ENCODE measurements at places on chromosomes 3 and 15.

DNA sequence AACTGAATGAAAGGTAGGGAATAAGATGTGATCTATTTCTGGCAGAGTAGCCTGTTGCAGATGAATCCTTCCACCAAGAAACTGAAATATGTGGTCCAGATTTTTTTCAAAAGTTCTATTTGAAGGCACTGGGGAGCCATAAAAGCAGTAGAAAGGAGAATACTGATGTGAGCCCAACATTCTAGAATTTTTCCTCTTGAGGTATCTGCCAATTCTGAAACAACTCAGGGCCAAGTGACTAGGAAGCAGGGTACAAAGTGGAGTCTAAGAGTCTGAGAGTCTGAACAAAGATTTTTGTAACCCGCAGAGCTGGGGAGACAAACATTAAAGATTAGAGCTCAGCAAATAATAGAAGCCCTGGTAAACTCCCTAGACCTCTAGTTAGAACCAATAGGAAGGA lies 58.3 kb upstream of the SLCO3A1 start:
- no peak for DNase-seq

- no peak for DNase-seq
Measured at GRCh38 chr15:50190723-50191122, 8.7 kb downstream of the SLC27A2 start.

- DNase-seq, result no peak
Measured at GRCh38 chr3:147408188-147409100, 721 bp upstream of the ZIC1 start.

DNA sequence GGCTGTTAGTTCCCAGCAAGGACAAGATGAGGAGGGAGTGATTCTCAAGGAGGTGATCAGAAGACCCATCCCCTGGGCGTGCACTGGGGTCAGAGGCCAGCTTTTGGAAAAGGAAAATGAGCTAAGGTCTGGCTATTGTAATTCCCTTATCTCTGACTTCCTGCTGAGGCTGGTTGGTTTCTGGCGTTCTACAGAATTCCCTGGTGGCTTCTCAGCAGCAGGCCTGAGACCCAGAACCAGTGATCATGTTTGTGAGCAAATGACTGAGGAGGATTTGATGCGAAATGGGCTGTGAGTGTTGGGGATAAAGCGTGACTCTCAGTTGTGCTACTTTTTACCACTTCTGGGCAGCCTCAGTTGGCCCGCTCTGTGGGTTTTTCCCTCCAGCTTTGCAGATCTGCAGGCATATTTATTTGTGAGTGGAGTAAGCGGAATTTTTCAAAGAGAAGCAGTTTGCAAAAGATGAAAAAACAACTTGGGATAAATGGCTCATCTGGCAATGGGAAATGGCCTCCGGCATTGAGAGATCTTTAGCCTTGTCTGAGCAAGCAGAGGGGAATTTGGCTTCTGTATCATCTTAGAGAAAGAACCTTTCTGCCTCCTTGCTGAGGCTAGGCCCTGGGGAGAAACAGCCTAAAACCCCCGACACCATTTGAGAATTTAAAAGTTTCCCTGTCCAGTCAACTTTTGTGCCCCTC lies 102.7 kb downstream of the SLCO3A1 start:
- DNase-seq, result no peak

DNA sequence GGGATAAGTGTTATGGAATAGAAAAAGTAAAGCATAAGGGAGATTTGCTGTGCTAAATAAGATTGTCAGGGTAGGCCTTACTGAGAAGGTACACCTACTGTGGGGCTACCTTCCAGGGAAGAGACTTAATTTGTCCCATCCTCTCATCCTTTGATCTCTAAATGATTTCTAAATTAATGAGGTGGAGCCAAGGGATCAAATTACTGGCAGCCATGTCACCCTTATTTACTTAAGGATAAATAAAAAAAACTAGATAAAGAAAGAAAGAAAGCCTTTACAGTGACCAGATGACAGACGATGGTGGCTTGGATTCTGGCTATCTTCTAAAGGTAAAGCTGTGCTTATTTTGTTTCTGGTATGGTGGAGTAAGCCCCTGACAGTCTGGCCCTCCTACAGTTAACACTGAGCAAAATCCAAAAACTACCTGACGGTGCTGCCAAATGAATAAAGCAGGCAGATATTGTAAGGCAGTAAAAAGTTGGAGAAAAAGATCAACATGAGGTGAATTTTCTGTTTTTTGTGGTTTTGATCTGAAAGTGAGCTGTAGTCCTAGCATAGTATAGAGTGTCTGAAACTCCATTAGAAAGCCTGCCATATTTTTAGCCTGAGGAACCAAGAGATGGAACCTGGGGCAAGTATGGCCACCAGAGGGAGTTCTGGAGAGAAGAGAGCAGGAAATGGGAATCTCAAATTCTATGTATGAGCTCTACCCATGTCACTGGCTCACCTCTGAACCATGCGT lies 285.1 kb upstream of the MANF start:
- no peak for DNase-seq

Data from CD8-positive, alpha-beta T cell (primary cell).